Cardiac fibroblast (primary cell): ENCODE measurements at places on chromosomes 2 and 18.

GRCh38 chr2:205617905-205618304 is 64.4 kb upstream of the NRP2 start:
- no peak for DNase-seq

GRCh38 chr2:16104315-16104948 is 164.1 kb downstream of the MYCN start:
- DNase-seq = no peak

DNA sequence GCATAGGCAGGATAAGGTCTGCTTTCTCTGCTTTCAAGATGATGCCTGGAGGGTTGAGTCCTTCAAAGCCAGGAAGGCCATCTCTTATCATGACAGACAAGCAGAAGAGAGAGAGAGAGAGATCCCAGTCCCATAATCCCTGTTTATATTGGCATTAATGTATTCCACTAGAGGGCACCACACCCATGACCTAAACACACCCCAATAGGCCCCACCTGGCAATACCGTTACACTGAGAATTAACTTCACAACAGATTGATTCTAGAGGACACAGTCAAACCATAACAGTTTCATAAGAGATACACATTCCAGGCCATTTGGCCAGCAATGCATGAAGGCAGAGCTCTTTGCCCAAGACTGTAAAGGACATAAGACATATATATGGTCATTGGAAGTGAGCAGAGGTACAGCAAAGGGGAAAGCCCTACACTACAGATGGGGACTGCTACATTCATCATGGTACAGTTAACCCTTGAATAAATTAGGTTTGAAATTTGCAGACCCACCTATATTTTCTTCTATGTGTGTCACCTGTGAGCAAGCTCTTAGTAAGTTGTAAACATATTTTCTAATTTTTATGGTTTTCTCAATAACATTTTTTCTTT is 1516.1 kb downstream of the RPIA start:
- peak; percentile 6 for DNase-seq

DNA sequence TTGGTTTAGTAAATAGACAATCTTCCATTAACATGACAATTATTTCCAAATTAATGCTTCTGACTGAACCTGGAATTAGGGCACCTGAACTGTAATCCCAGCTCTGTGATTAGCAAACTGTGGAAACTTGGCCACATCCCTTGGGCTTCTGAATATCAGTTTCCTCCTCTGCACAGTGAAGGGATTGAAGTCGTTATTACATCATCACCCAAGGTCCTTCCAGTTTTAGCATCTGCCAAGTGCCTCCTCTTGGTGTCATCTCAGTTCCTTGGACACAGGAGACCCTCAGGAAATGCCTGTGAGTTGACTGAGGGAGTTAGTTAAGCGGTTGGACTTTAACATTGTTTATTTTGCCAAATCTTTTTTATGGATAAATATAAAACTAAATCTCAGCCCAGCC is 64.8 kb downstream of the MOGAT1 start:
- peak; percentile 68 for DNase-seq

DNA sequence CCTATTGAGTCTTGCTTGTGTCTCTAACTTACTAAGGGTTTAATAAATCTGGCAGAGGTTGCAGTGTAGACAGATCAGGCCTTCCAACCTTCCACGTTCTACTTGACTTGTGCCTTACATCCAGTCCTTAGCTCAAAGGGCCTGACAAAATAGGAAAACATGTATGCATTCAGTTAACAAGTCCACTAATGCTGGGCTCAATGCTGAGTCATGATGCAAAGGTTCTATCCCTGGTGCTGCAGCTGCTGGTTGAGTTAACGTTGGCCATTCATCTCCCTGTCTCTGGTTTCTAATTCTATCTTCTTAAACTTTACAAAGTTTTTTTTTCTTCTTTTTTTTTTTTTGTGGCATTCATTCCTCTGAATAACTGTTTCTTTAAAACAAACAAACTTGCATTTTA is 46.3 kb upstream of the ITGB6 start:
- peak; percentile 58 for DNase-seq

DNA sequence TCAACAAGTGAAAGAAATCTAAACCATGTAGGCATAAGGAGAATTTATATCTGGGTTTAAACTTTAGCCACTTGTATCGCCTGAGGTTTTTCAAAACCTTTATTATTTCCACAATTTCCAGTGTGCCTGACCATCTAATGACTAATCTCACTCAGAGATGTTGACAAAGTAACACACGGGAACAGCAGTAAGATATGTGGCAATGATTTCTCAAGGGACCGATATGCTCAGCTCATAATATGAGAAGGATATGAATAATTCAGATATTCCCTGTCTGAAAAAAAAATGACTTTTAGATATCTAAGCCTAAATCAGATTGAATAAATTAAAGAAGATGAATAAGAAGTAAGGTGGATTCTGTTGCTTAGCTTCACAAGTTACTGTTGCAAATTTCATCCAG is 43.5 kb downstream of the TMEM163 start:
- DNase-seq = peak; percentile 46

DNA sequence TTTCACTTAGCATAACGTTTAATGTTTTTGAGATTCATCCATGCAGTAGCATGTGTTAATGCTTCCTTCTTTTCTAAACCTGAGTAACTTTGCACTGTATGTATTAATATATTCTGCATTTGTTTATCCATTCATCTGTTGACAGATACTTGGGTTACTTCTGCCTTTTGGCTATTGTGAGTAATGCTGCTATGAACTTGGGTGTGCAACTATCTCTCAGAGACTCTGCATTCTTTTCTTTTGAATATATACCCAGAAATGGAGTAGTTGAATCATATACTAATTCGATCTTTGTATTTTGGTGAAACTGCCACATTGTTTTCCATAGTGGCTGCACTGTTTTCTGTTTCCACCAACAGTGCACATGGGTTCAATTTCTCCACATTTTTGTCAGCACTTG is 128.3 kb downstream of the SH3BP4 start:
- no peak for DNase-seq

- DNase-seq = peak; percentile 73
Measured at GRCh38 chr2:191318729-191319078, 73.5 kb downstream of the MYO1B start.

GRCh38 chr2:237131749-237132533 is 46.3 kb downstream of the COPS8 start:
- no peak for DNase-seq

GRCh38 chr2:100185105-100185504 is 42.7 kb upstream of the AFF3 start:
- DNase-seq = no peak

GRCh38 chr2:64460330-64460729 is 6.4 kb downstream of the LGALSL start:
- DNase-seq = no peak

GRCh38 chr2:118836411-118836930 is 11.0 kb downstream of the EN1 start:
- DNase-seq = no peak

DNA sequence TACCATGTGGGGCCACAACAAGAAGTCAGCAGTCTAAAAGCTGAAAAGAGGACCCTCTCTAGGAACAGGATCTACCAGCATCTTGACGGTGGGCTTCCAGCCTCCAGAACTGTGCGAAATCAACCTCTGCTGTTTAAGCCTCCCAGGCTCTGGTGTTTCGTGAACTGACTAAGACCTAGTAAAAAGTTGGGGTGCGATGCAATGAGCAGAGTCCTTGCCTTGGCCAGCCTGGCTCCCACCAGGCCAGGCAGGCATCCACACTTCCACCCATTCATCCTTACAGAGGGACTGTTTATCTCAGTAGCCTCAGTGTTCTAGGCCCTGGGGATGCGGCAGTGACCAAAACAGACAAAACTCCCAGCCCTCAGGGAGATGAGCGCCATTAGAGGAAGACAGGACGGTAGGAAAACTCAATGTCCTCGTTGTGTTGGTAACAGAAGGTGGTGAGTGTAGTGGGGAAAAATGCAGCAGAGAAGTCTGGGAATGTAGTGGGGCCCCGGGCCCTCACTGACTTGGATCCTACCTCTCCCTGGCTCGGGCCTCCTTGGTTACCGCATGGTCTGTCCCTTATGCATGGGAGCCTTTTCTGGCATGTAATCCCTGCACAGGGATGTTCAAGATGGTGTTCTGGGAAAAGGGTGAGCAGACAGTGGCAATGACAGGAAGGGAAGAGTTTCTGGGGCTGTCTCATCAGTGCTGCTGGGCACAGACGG is 271.8 kb upstream of the HS6ST1 start:
- DNase-seq = no peak

GRCh38 chr2:127129937-127130336 is 23.0 kb upstream of the BIN1 start:
- no peak for DNase-seq

DNA sequence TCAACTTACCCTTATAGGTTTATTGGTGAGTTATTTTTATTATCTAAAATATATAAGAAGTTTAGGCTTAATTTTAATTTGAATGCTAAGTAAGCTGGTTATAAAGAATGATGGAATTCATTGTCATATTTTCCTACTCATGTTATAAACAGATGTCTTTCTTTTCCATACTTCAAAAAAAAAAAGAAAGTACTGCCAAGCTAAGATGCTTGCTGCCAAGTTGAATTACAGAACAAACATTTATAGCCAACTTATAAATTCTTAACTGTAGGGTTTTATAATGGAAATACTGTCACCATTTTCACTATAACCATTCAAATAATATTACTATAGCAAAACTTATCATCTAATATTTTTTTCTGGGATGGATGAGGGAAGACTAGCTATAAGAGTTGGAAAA is 676.0 kb downstream of the NRXN1 start:
- DNase-seq = no peak

GRCh38 chr18:66641056-66641455 is 37.2 kb upstream of the CDH19 start:
- DNase-seq = no peak

- peak; percentile 19 for DNase-seq
Measured at GRCh38 chr2:99682275-99683060, 192.7 kb upstream of the REV1 start.

GRCh38 chr2:213551526-213551925 is 267.3 kb downstream of the SPAG16 start:
- no peak for DNase-seq

DNA sequence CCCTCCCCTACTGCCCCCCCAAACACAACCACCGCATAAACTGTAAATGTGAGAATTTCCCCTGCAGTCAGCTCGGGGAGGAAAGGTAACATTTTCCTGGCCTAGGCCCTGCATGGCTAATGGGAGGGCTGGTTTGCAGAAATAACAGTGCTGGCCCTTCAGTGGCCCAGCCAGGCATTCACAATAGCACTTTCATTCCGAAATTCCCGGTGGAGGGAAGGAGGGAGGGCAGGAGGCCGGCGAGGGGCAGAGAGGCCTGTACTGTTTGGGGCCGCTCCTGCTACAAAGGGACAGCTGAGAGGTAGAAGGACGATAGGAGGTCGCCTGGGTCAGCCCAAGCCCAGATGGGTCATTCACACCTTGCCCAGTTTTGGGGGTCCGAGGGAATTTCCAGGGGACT is 11.3 kb downstream of the CYP26B1 start:
- no peak for DNase-seq

DNA sequence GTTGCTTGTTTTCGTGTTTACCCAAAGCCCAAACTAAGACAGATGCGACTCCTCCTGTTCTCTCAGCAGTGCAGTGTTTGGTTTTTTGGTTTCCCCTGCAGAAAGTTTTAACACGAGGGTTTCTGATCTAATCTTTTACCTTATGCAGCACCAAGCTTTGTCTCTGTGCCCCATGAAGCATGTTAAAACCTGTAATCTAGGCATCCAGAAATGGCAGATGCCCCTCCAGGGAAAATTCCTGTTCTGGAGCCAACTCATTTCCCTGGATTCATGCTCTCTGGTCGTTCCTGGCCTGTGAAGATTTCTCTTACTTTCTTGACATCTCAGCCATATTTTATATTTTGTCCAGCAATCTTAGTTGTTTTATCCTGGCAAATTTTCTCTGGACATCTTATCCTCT is 91.5 kb downstream of the LTBP1 start:
- no peak for DNase-seq

DNA sequence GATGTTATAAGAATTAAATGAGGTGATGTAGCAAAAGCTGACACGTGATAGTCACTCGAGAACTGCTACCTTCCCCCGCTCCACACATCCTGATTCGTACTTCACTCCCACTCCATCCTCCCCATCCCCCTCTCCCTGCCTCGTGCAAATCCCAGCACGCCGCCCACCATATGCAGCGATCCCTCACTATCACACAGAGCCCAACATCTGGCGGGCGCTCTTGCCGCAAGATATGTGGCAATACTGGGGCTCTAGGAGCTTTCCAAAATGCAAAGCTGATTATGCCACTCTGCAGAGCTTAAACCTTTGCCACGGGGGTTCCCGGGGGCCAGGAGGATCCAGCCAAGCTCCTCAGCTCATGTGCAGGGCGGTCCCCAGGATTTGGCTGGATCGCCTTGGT is 37.4 kb downstream of the DNMT3A start:
- no peak for DNase-seq

GRCh38 chr2:49403637-49404036 is 249.3 kb upstream of the FSHR start:
- DNase-seq = no peak
